ENCODE measurements at places on chromosomes 1 and 21.

- no peak for DNase-seq
Measured at GRCh38 chr21:45502600-45502999, 39.6 kb downstream of the SLC19A1 start.

- no peak for DNase-seq
Measured at GRCh38 chr1:16721871-16722641, 18.3 kb upstream of the RNU1-4 start.

GRCh38 chr1:107123741-107124140 is 17.1 kb upstream of the NTNG1 start:
- DNase-seq, result no peak

- no peak for DNase-seq
Measured at GRCh38 chr1:29470087-29470787, 233.9 kb downstream of the PTPRU start.

GRCh38 chr1:163201906-163202305 is 810 bp downstream of the RGS5 start:
- no peak for DNase-seq

- DNase-seq, result peak; percentile 73
Measured at GRCh38 chr1:45753248-45754037, 3.0 kb upstream of the IPP start.

DNA sequence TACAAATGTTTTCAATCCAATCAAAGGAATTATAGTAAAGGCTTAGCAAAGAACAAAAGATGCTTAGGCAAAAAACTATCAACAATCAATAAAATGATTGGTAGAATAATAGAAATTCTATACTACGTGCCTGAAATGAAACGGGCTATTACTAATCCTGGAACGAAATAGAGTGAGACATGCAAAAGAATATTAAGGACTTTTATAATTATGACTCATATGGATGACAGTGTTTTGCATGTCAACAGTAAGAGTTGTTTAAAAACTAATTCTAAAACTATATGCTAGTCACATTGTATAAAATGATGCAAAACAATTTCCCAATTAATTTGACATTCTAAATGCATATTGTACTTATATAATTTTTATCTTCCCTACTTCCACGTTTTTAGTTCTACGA is 35.6 kb downstream of the LRRIQ3 start:
- no peak for DNase-seq

DNA sequence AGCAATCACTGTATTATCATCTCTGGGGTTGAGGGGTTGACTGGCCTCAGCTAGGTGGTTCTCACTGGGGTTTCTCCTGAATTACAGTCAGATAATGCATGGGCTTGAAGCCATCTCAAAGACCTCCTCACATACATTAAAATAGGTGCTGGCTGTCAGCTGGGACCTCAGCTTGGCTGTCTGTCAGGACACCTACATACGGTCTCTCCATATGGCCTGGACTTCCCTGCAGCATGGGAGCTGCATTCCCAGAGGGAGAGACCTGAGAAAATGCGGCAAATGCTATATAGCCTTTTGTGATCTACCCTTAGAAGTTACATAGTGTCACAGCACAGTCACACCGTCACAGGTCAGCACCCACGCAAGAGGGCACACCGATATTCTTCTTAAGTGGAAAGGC is 93.6 kb downstream of the TSEN15 start:
- no peak for DNase-seq

DNA sequence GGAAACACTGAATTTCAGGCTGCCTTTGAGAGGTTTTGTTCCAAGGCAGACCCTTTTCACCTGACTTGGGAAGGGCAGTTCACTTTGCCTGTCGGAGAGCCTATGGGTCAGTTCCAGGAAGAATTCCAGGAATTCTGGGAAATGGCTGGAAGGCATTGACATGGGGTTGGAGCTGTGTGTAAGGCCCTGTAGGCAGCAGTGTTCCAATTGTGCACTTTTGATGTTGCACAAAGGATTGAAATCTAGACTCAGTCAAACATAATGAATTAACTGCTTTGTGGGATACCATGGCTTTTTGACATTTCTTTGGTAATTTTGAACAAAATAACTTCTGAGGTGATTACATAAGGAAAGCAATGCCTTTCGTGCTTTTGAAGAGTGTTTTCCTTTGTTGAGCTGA is 184.6 kb downstream of the SDCCAG8 start:
- no peak for DNase-seq

DNA sequence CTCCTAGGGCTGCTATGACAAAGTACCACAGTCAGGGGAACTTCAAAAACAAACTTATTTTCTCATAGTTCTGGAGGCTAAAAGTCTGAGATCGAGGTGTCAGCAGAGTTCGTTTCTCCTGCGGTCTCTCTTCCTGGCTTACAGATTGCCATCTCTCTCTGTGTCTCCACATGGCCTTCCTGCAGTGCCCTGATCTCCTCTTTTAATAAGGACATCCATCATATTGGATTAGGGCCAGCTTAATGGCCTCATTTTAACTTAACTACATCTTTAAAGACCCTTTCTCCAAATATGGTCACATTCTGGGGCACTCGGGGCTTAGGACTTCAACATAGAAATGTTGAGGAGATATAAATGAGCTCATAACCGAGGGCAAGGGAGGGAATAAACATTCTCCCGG is 12.2 kb downstream of the C1orf74 start:
- no peak for DNase-seq

DNA sequence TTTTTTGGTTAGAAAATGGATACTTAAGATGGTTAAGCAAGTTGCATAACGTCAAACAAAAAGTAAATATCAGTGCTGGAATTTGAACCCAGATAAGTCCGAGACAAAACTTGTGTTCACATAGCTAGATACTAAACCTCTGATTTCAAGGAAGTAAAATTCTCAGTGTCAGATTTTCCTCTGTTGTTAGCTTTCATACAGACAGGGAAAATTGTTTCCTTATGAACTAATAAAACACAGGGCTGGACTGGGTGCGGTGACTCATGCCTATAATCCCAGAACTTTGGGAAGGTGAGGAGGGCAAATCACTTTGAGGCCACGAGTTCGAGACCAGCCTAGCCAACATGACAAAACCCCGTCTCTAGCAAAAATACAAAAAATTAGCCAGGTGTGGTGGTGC is 51.3 kb downstream of the PCNX2 start:
- no peak for DNase-seq

DNA sequence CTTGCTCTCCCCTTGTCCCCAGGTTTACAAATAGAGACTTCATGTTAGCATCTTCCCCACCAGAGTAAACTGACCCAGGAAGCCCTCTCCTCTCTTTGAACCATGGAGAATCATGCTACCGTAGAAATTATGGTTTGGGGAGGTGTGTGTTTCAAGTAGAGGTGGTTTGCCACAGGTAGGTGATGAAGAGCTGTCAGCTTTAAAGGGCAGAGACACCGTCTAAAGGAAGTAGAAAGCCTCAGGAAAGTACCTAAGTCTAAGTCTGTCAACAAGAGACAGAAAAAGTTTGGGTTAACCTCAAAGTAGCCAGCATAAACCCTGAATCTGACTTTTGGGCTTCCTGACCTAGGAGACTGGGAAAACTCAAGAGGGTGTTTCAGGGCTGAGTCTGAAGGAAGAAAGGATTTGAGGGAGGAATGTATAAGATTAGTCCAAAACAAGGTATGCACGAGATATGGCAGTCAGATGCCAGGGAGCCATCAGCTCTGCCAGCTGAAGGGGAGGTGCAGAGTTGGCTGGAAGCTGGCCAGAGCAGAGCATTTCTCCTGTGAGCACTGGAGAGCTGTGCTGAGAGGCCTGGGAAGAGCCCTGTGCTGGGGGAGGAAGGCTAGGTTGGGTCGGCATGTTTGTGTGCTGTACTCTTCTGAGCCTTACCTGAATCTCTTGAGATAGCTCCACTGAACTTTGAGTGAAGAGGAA is 14.3 kb downstream of the ADAMTSL4 start:
- no peak for DNase-seq

DNA sequence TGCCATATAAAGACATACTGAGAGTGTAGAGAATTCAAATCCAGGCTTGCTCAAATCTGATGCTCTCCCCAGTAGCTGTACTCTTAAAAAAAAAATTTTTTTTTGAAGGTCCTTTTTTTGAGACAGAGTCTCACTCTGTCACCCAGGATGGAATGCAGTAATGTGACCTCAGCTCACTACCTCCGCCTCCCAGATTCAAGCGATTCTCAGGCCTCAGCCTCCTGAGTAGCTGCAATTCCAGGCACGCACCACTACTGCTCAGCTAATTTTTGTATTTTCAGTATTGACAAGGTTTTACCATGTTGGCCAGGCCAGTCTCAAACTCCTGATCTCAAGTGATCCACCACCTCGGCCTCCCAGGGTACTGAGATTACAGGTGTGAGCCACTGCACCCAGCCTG is 28.7 kb downstream of the STYXL2 start:
- DNase-seq, result no peak

- DNase-seq, result no peak
Measured at GRCh38 chr1:223500560-223501425, 107.6 kb downstream of the CCDC185 start.

DNA sequence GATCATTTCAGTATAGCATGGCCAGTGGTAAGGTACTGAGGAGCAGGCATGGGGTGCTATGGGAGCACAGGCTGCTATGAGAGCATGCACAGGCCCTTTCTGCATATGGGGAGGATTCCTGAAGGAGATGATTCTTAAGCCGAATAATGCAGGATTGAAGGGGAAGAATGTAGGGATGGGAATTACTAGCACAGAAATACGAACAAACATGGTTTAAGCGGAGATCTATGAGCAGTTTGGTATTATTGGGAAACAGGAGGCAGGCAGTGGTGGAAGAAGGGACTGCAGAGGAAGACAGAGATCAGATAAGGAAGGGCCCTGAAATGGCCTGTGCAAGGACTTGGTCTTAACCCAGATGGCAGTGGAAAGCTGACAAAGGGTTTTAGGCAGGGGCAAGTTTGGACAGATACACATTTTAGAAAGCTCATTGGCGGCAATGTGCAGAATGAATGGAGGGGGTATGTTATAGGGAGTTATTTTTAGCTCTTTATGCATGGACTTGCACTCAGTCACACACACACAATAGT is 1.7 kb downstream of the OSCP1 start:
- DNase-seq, result peak; percentile 66

GRCh38 chr1:43530483-43531106 is at the start of gene PTPRF:
Gene PTPRF, plus strand, starts transcription at chr1:43530883. Its CDS starts 14,193 bp downstream, at chr1:43545076.
- peak; percentile 30 for DNase-seq

DNA sequence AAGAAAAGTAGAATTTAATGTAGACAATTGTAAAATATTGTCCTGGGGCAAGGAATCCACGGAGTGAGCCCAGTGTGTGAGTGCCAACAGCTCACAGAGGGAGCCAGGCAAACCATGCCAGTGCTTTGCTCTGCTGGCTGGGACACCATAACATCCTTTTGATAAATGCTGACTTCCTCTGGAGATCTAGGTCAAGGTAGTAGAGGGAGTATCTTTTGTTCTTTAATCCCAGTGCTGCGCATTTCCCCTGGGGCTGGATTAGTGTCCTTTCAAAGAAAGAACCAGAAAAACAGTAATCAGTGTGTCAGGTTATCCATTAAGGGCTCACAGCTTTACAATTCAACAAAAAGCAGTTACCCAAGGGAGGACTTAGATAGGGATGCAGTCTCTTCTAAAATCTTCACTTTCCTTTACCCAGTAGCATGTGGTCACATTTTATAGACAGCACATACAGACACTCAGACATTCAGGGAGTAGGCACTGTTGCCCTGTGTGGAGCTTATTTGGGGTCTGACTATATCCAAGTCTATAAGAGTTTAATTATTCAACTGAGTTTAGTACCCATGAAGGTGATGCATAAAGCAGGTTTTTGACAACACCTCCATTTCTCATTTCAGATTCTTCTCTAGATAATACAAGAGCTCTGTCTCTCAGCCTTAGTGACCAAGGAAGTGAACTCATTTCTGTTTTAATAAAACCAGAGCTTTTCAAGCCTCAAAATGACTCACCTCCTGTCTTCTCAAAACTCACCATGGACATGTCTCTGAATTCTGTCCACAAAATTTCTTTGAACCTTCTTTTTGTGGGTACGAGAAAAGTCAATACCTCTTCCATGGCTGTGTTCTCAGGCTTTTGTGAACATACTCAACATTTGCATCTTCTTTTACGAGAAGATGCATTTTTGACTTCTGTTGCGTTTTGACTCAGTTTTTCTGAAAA is 215.3 kb downstream of the BRINP2 start:
- no peak for DNase-seq

DNA sequence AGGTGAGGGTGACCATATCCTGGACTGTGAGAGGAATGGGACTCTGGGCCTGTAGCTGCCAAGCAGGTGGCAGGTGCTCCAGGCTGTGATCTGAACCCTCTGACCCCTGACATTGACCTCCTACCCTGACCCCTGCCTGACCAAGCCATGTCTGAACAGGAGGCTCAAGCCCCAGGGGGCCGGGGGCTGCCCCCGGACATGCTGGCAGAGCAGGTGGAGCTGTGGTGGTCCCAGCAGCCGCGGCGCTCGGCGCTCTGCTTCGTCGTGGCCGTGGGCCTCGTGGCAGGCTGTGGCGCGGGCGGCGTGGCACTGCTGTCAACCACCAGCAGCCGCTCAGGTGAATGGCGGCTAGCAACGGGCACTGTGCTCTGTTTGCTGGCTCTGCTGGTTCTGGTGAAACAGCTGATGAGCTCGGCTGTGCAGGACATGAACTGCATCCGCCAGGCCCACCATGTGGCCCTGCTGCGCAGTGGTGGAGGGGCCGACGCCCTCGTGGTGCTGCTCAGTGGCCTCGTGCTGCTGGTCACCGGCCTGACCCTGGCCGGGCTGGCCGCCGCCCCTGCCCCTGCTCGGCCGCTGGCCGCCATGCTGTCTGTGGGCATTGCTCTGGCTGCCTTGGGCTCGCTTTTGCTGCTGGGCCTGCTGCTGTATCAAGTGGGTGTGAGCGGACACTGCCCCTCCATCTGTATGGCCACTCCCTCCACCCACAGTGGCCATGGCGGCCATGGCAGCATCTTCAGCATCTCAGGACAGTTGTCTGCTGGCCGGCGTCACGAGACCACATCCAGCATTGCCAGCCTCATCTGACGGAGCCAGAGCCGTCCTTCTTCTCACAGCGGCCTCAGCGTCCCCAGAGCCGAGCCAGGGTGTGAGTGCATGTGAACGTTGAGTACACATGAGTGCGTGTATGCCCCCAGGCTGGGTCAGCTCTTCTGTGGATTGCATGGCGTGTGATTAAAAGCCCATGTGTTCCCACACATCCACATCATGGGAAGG is 3.1 kb downstream of the TMEM125 start:
- no peak for DNase-seq

DNA sequence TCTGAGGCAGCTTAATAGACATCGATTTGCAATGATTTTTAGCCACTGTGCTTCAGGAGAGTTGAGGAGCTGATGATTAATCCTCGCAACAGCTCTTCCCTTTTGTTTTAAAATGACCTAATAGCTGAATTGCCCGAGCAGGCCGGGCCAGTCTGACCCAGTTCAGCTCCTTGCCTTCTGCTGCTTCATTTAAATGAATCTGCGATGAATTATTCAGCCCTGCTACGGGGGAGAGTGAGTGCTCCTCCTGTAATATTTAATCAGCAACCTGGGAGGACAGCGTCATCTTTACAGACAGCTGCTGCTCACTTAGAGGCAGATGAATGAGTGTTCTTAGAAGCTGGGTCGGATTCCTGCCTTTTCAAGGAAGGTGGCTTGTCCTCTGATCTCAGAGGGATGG is 325.1 kb downstream of the CAMTA1 start:
- no peak for DNase-seq

DNA sequence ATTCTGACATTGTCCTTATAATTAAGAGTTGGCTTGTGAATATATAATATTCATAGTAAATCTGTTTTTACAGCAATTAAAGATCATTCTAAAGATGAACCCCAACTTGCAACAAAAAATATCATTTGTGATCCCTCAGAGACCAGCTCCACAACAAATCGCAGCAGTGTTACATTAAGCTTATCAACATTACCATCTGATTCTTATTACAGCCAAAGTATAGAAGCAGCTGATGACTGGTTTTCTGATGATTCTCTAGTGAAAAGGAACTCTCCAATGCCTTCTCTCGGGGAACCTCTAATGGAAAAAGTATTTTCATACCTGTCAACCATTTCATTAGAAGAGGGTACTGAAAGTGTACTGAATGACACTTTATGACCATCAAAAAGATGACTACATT is 45.4 kb downstream of the C1orf185 start:
- no peak for DNase-seq

All from OCI-M1 (cell line).